ENCODE measurements at places on chromosomes 12 and 14.

- no peak for DNase-seq
These were observed 11.5 kb downstream of the SETD1B start for GRCh38 chr12:121815263-121815662.

DNA sequence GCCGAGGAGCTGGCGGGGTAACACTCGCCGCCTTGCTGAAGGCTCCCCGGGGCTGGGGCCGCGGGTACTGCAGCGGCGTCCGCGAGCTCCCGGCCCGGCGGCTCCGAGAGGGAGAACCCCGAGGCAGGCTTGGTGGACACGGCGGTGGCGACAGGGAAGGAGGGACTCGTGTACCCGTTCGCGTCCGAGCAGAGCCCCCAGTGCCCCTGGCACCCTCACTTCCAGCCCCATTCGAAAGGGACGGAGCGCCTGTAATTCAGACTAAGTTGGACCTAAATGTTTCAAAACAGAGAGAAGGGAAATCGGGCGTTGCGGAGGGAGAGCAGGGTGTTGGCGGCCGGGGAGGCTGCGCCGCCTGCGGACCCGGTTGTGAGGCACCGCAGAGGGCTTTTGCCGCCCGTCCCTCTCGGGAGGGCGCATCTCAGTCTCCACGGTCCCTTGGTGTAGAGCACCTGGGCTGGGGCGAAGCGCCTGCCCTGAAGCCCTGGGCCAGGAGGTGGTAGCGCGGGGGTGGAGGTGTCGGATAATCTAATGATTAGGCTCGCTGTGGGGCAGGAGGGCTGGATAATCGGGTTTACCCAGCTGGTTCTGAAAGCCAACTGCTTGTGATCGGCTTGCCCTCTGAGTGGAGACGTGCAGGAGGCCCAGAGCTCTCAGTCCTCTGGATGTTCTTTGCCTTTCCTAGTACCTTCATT is 771 bp downstream of the DAAM1 start:
- no peak for DNase-seq

- no peak for DNase-seq
These were observed 25.8 kb downstream of the DACT1 start for GRCh38 chr14:58663494-58664111.

DNA sequence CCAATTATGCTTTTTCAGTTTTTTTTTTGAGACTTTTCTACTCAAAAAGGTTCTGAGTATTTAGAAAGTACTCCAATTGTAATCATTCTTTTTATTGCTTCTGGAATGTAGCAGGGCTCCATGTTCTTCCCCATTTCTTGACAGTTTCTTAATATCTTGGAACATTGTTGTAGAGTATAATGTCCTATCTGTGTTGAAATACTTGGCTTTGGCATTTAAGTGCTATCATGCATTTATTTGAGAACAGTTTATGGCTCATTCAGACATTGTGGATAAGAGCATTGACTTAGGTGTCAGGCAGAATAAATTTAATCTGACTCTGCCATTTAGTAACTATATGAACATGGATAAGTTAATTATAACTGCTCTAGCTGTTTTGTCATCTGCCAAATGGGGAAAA is 28.3 kb downstream of the ADIPOR2 start:
- DNase-seq: no peak

DNA sequence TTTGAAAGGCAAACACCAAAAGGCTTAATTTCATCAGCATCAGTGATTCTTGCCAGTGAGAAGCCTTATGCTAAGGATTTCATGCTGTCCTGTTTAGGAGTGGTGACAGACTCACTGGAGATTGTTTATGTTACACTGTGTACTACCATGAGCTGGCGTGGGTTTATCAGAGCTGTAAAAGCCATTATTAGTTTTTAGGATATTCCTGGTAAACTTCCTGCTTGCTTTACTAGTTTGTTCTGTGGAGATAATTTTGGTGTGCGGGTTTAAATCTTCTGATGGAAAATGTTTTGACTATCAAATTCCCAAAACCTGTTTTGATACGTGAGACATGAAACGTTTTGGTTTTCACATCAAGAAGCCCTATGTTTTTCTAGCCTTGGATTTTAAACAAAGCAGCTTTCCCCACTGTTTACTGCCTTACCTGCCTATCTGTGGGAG is 15.2 kb downstream of the PPFIBP1 start:
- DNase-seq: no peak

DNA sequence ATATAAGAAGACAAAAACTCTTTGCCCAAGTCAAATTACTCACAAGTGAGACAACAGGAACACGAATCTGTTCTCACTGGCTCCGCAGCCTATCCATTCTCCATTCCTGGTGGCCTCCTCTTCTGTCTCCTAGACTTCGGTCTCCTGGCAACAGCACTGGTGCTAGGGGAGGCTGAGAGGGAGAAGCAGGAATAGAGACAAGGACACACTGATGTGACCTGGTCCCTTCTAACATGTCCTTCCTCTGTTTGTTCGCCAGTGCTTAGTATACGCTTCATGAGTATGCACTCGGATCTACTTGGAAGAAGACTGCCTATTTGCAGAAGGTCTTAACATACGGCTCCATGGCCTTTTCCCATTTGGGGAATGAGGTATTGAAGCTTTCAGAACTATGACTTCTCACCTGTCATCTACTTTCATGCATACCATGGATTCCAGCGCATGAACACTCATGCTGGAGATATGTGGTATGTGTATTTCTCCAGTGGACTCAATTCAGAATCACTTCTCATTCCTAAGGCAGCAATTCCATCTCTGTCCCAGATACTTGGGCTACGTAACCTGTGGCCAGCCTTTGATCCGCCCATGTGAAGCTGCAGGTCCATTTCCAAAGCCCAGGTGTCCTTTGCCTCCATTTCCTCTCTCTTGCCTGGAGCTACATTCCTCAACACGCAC is 33.9 kb downstream of the BHLHE41 start:
- DNase-seq: no peak

Measured in cortex of kidney (tissue), 1 donor.